Stomach (tissue), 19 donors: ENCODE measurements at places on chromosomes 2 and 18.

DNA sequence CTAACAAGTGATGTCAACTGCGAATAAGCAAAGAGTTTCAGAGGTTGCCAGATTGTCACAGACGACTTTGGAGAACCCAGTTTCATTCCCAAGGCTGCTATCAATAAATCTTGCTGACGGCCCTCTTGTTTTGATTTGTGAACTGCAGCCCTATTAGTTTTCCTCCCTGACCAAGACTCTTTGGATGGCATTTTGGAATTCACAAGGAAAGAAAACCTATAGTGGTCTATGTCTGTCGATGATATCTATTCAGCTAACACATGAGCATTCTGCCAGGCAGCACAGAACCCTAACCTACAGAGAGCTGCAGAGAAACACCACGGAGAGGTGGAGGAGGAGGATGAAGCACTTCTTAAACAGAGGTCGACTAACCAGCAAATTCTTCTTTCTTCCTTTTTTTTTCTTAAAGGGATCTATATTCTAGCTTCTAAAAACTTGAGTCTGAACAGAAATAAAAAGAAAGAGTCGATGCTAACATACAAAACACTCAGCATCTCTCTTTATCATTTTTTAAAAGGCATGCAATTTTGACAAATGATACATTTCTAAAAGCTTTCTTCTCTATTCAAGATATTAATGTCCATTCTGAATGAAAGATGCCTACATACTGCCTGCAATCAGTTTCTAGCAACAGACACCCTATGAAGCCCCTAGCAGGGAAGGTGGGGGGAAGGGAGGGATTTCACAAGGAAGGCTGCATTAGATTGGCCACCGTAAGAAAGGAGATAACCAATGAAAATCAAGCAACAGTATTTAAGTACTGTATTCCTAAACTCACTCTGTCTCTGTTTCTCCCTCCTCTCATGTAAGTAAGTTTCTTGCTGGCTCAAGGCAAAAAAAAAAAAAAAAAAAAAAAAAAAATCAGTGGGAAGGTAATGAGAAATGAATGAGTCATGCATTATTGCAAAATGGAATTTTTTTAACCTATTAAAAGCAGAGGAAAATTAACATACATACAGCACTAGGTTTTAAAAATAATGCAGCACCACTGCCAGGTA, 83.0 kb upstream of the CHRNA1 start:
- DNase-seq, result peak; percentile 82

DNA sequence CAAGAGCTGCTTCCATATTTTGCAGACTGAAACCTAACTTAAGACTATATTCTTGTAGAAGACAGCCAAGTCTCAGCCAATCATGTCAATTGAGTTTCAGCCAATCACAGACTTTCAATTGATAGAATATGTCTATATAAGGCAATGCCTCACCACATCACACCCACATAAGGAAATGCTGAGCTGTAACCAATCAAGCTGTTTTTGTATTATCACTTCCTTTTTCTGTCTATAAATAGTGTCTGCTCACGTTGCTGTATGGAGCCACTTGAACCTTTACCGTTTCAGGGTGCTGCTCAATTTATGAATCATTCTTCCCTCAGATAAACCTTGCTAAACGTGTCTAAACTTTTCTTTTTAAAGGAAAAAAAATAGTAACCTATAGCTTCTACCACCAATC, 1554.4 kb upstream of the LRRTM1 start:
- no peak for DNase-seq

GRCh38 chr18:9913151-9913525, 678 bp upstream of the VAPA start:
- DNase-seq, result no peak

DNA sequence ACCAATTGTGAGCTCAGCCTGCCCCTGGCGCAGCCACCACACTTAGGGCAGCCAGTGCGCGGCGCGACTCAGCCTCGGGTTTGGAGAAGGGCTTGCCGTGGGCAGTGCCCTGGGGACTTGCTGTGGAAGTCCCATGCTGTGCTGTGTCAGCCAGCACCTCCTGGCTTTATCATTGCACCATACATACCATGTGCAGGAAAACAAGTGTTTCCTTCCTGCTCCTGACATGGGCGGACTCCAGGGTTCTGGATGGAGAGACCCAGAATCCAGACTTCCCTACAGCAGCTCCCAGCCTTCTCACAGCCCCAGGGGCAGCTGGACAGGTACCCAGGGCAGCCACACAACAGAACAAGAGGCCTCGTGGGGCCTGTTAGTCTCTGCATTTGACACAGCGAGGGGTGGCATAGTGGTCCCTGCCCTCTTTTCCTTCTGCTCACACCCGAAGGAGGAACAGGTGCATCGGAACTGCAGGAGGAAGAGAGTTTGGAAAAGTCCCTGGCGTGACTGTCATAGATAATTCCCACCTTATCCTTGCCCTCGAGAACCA, 54.2 kb downstream of the SDC1 start:
- DNase-seq, result no peak

GRCh38 chr2:193583638-193584400, 1389.1 kb upstream of the TMEFF2 start:
- no peak for DNase-seq

DNA sequence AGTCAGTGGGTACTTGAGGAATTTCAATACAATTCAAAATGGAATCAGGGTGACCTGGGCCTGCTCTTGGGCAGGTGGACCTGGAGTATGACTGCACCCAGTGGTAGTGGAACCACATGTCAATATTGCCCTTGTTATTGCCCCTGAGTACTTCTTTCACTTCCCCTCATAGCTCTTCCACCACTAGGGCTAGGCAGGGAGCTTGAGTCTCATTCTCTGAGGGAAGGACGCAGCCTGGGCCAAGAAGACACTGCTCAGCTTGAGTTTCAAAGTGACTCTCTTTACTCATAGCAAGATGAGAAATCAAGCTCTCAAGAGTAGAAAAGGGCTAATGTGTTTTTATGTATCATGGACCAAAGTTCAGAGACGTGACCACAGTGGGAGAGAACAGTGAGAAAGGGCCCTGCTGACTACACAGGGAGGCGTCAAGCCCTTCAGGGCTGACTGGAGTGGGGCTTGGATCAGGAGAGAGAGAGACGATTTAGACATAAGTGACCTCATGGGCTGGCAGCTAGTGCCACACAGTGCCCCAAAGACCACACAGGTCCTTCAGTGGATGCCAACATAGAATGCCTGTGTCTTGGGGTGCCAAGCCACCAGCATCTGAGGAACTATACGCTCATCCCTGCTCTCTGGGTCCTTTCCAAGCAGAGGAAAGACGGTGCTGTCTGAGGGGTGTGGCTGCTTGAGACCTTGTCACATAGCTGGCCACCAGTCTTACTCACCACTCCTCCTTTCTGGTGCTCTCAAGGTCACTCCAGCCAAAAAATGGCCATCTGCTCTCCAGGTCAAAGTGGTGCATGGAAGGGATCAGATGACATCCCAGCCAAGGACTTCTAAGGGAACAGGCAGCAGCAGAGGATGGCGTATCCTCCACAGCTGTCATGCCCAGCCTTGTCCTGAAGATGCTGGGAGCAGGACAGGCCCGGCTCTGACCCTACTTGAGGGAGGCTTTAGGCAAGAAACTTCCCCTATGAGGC, 13.0 kb downstream of the PTMA start:
- DNase-seq, result no peak

GRCh38 chr2:85547859-85548607, 9.1 kb downstream of the MAT2A start:
- DNase-seq, result no peak

GRCh38 chr2:134489732-134490384, 228.9 kb downstream of the TMEM163 start:
- no peak for DNase-seq

GRCh38 chr18:32019251-32019948, 775 bp downstream of the RNF125 start:
- peak; percentile 49 for DNase-seq

- no peak for DNase-seq
These were observed 15.0 kb downstream of the SMAD4 start for GRCh38 chr18:51044928-51045585.

DNA sequence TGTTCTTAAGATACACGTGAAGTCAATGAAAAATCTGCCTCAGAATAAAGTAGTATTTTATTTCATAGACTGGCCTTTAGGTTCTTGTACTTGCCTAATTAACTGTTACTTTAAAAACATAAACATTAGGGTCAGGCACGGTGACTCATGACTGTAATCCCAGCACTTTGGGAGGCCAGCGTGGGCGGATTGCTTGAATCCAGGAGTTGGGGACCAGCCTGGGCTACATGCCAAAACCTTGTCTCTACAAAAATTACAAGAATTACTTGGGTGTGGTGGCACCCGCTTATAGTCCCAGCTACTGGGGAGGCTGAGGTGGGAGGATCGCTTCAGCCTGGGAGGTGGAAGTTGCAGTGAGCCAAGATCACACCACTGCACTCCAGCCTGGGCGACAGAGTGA, 16.0 kb upstream of the SNORC start:
- no peak for DNase-seq

- DNase-seq, result no peak
These were observed 201.0 kb upstream of the HS6ST1 start for GRCh38 chr2:128519517-128520215.

GRCh38 chr18:55651236-55651635, 63.2 kb upstream of the TCF4 start:
- DNase-seq, result no peak

- no peak for DNase-seq
These were observed 12.8 kb upstream of the CCDC85A start for GRCh38 chr2:56170988-56171387.

GRCh38 chr2:162125138-162125537, 26.9 kb downstream of the GCG start:
- DNase-seq, result no peak

- peak; percentile 8 for DNase-seq
These were observed 13.1 kb upstream of the GPR55 start for GRCh38 chr2:230938098-230938497.

DNA sequence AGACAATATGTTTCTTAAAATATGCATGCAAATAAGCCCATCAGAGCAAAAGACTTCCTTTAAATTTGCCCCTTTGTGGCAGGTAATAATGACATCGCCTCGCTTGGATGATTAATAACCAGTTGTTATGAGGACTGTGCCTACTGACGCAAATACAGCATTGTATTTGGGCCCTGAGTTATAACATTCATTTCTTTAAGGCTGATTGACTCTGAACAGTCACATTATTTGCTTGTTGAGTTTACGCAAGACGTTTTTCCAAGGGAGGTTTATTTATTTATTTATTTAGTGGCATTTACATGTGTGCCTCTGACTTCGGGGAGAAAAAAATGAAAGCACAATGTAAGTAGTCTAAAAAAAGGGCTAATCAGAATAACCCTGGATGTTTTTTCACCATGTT, 88.3 kb downstream of the SLC8A1 start:
- DNase-seq, result no peak

GRCh38 chr2:80293039-80293438, 11.5 kb downstream of the LRRTM1 start:
- no peak for DNase-seq

DNA sequence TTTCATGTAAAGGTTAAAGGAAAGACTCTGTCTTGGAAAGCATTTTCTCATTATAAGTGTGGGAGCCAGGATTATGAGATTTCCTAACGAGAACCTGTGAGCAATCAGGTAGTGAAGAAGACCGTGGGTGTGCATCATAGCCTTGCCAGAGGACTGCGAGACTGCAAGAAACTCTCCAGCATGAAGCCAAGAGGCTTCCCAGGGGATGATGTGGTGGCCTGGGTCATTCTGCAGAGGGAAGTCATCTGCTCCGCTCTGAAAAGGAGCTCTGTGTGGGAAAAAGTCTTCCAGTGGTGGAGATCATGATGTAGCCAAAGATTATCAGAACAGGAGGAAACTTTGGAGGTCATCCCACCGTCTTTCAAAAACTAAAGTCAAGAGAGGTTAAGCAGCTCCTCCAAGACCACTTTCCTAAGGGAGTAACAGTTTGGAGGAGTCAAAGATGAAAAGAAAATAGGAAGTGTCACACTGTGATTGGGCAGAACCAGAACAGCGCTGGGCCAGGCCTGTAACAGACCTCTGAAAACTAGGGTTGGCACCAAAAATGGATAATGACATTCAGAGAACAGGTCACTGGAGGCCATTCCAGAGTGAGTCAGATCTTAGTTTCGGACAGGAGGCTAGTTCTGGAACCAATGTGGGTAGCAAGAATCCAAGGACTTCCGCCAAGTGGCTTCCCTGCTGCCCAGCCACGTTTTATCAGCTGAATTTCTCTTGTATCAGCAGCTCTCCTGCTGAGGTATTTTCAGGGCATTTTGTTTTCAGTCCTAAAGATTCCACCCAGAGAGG, 113.0 kb downstream of the LRATD1 start:
- DNase-seq, result no peak

DNA sequence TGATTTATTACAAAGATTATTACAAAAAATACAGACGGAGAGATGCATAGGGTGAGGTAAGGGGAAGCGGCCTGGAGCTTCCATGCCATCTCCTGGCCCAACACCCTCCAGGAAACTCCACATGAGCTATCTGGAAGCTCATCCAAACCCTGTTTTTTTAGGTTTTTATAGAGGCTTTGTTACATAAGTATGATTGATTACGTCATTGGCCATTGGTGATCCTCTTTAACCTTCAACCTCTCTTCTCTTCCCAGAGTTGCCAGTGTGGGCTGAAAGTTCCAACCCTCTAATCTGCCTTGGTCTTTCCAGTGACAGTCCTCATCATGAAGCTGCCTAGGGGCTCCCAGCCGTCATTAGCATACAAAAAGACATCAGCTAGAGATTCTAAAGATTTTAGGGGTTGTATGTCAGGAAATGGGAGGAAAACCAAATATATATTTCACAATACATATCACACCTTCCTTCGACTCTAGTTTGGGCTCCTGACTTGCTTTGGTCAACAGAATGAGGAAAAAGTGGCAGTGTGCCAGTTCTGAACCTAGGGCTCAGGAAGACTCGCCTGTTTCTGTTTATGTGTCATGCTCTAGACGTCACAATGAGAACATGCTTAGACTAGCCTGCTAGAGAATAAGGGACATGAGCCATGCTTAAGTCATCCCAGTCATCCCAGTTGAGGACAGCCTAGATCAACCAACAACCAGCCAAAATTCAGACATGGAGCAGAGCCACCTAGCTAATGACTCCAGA, 54.1 kb downstream of the ETAA1 start:
- peak; percentile 59 for DNase-seq

- DNase-seq, result no peak
These were observed 138.9 kb upstream of the HDAC4 start for GRCh38 chr2:239539776-239540100.

- no peak for DNase-seq
These were observed 44.7 kb downstream of the ITSN2 start for GRCh38 chr2:24315669-24316068.

DNA sequence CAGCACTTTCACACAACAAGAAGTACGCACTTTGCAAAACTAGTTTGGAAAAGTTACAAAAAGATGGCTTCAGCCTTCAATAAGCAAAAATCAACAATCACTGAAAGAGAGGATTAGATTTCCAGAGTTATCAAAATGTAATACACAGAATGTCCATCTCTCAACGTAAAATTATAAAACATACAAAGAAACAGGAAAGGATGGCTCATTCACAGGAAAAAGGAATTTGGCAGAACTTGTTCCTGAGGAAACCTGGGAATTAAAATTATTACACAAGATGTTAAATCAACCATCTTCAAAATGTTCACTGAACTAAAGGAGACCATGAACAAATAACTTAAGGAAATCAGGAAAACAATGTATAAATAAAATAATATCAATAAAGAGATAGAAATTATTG, 8.0 kb downstream of the C2orf92 start:
- no peak for DNase-seq

GRCh38 chr2:19569300-19569791, 210.9 kb upstream of the OSR1 start:
- no peak for DNase-seq

GRCh38 chr2:127670055-127670956, 5.0 kb downstream of the LIMS2 start:
- DNase-seq, result peak; percentile 2

GRCh38 chr2:215080545-215080944, 57.9 kb downstream of the ABCA12 start:
- DNase-seq, result no peak
